ENCODE measurements at places on chromosomes 3 and 15. TPM values are rescaled to one million over a fixed set of nuclear protein-coding genes. Genes with fewer than 3 reads are reported as not detected.

The RBP2 gene
- total RNA-seq: not detected

The AP4E1 gene
- total RNA-seq: 7.7 TPM

The CRTAP gene
- total RNA-seq: 329 TPM

The LYSMD2 gene
- 12.1 TPM for total RNA-seq

The MESP1 gene
- total RNA-seq: 4.0 TPM

The GOLGA8G gene
- total RNA-seq: not detected

The TRAK1 gene
- 37.1 TPM for total RNA-seq

The NEK4 gene
- 22.0 TPM for total RNA-seq

The P3H2 gene
- 11.7 TPM for total RNA-seq

The BHLHE40 gene
- 16.3 TPM for total RNA-seq

The LAMB2 gene
- 334 TPM for total RNA-seq

The PRTG gene
- 6.8 TPM for total RNA-seq

The TMIE gene
- not detected for total RNA-seq

The FBXL2 gene
- 6.7 TPM for total RNA-seq

The FETUB gene
- total RNA-seq: not detected

The SHF gene
- total RNA-seq: 4.3 TPM

The CLDN18 gene
- not detected for total RNA-seq

The ILDR1 gene
- total RNA-seq: not detected

The IMPG2 gene
- total RNA-seq: 0.56 TPM

The SLC9A9 gene
- total RNA-seq: 39.6 TPM

The UROC1 gene
- total RNA-seq: not detected

The MLF1 gene
- total RNA-seq: 20.4 TPM

The RAD51 gene
- not detected for total RNA-seq

The MTFMT gene
- total RNA-seq: 24.1 TPM

The DLEC1 gene
- total RNA-seq: 1.4 TPM

The SH3GL3 gene
- total RNA-seq: not detected

The KLF13 gene
- total RNA-seq: 67.5 TPM

The ATP2B2 gene
- total RNA-seq: not detected

The CLCN2 gene
- 5.0 TPM for total RNA-seq

The GREM1 gene
- total RNA-seq: 0.79 TPM

The TGM5 gene
- total RNA-seq: not detected
